NCI-H1092 treated with DMSO at 0.1 percent for 48 hours (cell line): ENCODE measurements at places on chromosomes 12 and 14.

GRCh38 chr12:122811777-122812176 lies 23.5 kb upstream of the HIP1R start:
- DNase-seq: no peak

GRCh38 chr12:72146495-72146894 lies 125.7 kb upstream of the TRHDE start:
- DNase-seq: no peak

GRCh38 chr12:119980242-119980641 lies 8.8 kb upstream of the BICDL1 start:
- no peak for DNase-seq

DNA sequence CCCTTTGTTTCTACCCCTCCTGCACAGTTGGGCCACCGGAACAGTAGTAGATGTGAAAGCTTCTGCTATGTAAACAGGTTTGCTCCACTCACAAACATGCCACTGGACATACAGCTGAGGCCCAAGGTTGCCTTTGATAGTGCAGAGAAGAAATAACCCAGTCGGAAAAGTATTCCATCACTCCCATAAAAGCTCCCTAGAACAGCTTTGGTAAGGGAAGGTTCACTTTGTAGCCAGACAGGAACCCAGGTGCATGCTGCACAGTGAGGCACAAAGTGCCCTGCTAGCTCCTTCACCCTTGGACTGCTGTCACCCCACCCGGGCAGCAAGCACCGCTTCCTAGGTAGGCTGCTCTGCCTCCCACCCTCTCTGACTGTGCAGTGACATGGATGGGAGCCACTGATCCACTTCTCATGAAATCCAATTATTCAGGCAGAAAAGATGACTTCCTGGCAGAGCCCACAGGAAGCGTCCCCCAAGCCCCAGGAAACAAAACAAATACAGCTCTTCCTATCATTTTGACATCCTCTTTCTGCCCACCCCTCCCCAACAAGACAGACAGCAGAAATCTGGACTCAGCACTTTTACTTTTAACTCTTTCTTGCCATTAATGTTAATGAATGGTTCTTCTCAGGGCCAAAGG lies 100.2 kb downstream of the SRGAP1 start:
- DNase-seq: no peak

GRCh38 chr12:19574601-19575000 lies 135.3 kb downstream of the AEBP2 start:
- DNase-seq: no peak

DNA sequence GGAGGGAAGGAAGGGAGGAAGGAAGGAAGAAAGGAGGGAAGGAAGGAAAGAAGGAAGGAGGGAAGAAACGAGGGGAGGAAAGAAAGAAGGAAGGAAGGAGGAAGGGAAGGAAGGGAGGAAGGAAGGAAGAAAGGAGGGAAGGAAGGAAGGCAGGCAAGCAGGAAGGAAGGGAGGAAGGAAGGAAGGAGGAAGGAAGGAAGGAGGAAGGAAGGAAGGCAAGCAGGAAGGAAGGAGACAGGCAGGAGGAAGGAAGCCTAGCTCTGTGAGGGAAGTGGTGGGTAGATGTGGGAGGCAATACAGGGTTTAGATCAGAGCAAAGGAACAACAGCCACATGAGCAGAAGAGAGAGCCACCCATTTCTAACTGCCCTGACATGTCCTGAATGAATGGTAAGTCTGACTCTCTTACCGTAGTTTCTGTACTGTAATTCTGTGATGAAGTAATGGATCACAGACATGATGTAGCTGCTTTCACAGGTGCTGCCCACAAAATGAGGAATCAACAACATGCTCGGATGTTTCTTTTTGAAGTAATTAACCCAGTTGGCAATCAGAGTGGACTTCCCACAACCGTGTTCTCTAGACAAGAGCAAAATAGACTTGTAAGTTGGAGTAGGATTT lies 24.4 kb upstream of the HSP90B1 start:
- no peak for DNase-seq

GRCh38 chr12:41228066-41228820 lies 40.1 kb downstream of the PDZRN4 start:
- DNase-seq: no peak

DNA sequence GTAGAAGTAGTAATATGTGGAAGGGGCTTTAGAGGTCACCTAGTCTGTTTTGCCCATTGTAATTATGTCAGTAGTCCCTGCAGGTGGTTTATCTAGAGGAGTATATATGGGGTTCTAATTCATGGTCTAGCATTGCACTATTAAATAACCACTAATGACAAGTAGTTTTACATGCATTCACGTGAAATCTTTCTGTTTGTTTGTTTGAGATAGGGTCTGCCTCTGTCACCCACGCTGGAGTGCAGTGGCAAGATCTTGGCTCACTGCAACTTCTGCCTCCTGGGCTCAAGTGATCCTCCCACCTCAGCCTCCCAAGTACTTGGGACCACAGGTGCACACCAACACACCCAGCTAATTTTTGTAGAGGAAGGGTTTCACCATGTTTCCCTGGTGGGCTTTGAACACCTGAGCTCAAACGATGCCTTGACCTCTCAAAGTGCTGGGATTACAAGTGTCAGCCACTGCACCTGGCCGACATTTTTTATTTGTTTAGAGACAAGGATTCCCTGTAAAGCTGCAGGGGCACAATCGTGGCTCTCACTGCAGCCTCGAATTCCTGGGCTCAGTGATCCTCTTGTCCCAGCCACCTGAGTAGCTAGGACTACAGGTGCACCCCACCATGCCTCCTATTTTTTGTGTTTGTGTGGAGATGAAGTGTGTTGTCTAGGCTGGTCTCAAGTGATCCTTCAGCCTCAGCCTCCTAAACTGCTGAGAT lies 12.0 kb upstream of the PSEN1 start:
- DNase-seq: no peak

DNA sequence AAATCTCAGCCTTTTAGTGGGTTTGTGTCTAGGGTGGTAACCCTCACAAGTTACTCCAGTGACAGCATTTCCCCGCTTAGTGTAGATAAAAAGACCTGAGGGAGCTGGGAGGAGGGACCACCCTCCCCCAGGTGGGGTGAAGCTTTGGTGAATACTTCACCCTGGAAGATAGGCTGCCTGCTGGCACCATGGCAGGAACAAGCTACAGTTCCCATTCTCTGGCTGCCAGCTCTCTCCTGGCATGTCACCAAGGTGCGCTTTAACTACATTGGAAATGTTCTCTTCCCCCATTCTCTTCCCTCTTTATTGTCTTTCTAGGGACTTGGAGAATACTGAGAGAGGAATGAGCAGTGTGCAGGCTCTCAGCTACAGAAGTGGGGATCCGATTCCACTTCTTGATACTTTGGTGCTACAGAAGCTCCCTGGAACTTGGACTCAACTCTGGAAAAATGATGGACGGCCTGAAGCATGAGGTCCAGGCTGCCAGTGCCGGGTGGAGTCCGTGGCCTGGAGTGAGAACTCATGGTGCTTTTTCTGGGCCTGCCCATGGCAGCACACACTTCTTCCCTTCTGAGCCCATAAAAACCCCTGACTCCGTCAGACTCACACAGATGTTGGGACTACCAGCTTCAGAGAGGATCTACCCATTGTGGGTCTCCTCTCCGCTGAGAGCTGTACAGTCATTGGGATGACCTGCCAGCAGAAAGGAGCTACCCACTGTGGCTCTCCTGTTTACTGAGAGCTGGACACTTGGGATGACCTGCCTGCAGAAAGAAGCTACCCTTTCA lies 198.0 kb downstream of the ADGRD1 start:
- DNase-seq: no peak
